ENCODE measurements at places on chromosomes 2 and 18.

- ATAC-seq = no peak
Observed at GRCh38 chr2:98009887-98010760, 14.4 kb upstream of the TMEM131 start.

GRCh38 chr2:201021914-201022313, 49.6 kb downstream of the HYCC2 start:
- no peak for ATAC-seq

GRCh38 chr18:22005191-22005841, 164.1 kb upstream of the GATA6 start:
- ATAC-seq = no peak

- ATAC-seq = no peak
Observed at GRCh38 chr18:7066965-7067555, 50.5 kb downstream of the LAMA1 start.

DNA sequence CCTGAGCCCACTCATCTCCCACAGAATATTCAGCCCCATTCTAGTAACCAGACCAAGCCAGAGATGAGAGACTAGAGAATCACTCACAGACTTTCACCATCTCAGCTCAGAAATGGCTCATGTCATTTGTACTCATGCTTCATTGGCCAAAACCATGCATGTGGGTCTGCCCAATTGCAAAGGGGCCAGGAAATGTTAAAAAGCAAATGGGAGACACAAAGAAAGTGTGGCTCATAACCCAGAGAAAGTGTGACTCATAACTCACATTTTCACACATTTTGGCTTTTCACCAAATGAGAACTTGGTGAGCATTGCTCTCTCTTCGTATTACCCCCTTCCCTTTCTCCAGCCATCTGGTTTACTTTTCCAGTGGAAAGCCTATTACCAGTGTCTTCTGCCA, 66.2 kb downstream of the MDH1 start:
- no peak for ATAC-seq

- ATAC-seq = no peak
Observed at GRCh38 chr18:46054956-46055837, 16.9 kb downstream of the PSTPIP2 start.

GRCh38 chr18:48182779-48183178, 226.4 kb downstream of the ZBTB7C start:
- no peak for ATAC-seq

- ATAC-seq = no peak
Observed at GRCh38 chr2:216839688-216840087, 20.2 kb downstream of the TNP1 start.

DNA sequence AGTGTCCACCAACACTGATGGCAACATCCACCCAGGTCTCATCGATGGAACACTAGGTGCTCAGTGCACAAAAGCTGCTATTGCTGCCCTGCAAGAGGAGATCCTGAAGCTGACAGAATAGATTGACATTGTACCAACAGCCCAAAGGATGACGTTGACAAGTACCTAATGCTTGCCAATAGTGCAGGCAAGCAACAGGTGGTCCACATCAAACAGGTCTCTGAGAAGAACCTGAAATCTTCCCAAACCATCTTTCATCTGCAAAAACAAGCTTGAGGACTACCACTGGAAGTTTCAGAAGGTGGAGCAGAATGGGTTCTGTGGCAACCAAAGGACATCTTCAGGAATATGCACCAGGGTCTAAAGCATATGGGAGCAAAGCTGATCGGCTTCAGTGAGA, 15.8 kb upstream of the PROKR1 start:
- ATAC-seq = no peak

GRCh38 chr2:148994341-148994740, 44.2 kb upstream of the LYPD6B start:
- ATAC-seq = no peak

DNA sequence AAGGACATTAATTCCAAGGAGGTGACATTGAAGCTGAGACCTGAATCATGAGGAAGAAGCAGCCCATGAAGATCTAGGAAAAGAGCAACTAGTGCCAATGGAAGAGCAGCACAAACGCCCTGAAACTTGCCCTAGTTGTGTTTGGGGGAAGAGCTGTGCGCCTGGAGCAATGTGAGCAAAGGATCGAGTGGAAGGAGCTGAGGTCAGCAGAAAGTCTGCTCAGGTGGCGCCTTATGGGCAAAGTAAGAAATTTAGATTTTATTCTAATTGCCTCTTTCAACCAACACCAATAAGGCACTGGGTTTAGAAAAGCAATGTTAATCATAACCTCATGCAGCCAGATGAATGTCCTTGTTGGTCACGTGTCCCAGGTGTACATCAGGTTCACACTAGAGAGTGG, 226.0 kb upstream of the THSD7B start:
- no peak for ATAC-seq

DNA sequence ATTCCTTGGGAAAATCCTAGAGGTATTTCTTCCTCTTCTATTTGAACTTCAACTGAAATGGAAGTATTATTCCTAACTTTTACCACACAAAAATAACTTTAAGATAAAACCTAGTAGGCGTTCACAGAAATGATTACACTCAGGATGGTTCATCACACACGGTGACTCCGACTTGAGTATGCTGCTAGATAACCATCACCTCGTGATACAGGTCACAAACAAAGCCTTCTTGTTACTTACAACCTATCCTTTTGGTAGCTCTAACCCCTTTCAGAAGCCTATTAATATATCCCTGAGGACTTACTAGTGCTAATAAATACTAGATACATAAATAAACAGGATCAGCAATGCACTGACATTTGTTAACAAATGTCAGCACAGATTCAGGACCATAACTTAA, 101.0 kb upstream of the DNER start:
- ATAC-seq = no peak

DNA sequence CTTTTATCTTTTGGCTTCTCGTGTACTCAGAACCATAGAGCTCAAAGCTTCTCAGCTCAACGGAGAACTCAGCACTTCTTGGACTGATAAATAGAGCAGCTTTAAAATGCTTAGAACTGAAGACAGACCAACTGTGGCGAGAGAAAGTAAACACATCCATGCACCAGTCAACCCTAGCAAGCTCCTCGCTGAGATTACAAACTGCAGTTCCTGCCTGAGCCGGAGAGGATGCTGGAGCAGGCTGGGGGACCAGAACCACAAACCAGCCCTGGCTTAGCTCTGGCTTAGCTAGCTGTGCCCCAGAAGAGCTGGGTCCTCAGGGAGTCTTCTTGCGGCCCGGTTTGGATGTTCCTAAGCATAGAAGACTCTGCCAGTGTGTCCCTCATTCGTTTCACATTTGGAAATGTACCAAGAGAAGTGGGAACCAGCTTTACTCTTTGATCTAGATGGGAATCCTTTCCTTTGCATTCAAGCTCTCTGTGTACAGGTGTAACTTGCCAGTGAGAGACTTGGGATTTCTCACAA, 5.6 kb downstream of the PAX8 start:
- ATAC-seq = peak; percentile 71

- ATAC-seq = no peak
Observed at GRCh38 chr2:237473878-237474441, 13.1 kb upstream of the MLPH start.

GRCh38 chr2:29317077-29317517, 201.9 kb downstream of the CLIP4 start:
- ATAC-seq = peak; percentile 72

- no peak for ATAC-seq
Observed at GRCh38 chr2:98658816-98659490, 50.6 kb downstream of the UNC50 start.

DNA sequence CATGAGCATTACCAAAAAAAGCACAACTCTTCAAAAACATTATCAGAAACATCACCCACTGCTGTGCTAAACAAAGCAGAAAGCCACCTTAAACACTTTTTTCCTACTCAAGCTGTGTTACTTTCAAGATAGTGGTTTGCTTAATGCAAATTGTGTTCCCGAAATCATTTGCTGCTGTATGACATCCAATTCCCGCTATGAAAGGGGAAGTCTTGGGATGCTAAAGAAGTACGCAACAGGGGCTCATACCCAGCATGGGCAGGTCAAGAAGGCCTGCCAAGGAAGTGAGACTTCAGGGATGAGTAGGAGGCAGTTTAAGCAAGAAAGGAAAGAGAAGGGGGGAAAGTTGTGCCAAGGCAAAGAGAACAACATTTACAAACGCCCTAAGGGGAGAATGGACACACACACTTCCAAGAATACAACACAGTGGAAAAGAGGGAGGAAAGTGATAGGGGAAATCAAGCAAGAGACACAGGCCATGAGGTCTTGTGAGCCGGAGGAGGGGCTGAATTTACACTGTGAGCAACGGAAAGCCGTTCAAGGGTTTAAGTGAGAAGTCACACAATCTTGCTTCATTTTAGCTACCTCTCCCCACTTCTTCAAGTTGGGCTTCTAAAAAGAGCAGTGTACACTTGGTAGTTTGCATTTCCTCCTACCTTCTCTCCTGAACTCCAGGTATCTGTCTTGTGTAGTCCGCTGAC, 4.0 kb downstream of the PTPN2 start:
- ATAC-seq = no peak

GRCh38 chr2:185947722-185948121, 209.1 kb downstream of the FSIP2 start:
- no peak for ATAC-seq

DNA sequence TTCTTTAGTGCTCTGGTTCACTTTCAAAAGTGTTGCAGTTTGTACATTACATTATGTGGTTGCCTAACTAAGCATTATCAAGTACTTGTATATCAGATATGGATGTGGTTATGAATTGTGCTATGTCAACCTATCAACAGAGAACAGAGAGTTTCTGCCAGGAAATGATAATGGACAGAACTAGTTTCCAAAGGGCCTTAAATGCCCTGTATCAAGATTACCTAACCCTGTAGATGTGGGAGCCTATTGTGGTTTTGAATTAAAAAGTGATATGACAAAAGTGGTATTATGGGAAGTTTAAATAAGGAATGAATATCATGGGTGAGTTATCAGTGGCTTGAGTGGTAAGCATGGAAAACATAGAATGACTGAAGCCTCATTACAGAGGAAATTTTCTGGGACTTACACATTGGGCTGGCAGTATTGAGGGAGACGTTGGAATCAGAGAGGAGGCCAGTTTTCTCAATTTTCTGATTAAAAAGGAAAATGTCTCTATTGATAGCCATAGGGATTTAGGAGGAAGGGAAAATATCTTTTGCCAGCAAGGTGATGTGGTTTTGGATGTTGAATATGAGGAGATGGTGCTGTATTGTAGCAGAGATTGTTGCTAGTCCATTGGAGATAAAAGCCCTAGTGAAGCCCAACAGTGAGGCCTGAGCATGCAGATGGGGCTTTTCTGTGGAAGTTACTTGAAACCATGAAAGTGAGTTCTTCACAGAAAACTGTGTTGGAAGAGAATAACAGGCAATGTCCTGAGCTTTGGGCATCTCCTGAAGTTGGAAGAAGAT, 140.7 kb downstream of the TTC27 start:
- no peak for ATAC-seq

- no peak for ATAC-seq
Observed at GRCh38 chr2:18440141-18440661, 120.3 kb downstream of the RDH14 start.

DNA sequence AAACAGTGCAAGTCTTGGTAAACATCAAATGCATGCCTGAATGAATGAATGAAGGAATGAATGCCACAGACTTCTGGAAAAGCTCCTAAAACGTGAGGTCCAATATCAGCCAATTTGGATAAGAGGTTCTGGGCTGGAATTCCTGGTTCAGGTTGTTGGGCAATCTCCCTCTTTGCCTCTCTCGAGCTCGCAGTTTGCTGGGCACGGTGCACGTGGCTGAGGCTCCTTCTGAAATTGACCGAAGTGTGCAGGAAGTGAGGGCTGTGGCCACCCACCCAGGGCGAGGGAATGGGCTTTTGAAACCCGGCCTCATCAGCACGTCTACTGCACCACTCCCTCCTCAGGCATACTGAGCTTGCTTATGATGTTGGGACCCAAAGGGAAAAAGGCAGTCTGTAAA, 288.8 kb upstream of the HS6ST1 start:
- no peak for ATAC-seq

GRCh38 chr2:196823750-196824522, 14.8 kb upstream of the C2orf66 start:
- no peak for ATAC-seq

- ATAC-seq = no peak
Observed at GRCh38 chr2:219155054-219155644, 5.5 kb downstream of the NHEJ1 start.

- peak; percentile 56 for ATAC-seq
Observed at GRCh38 chr2:20378891-20379519, 28.4 kb upstream of the PUM2 start.

- no peak for ATAC-seq
Observed at GRCh38 chr2:121128741-121129659, 156.0 kb downstream of the TFCP2L1 start.

GRCh38 chr2:206353685-206354084, 79.2 kb downstream of the ZDBF2 start:
- no peak for ATAC-seq

DNA sequence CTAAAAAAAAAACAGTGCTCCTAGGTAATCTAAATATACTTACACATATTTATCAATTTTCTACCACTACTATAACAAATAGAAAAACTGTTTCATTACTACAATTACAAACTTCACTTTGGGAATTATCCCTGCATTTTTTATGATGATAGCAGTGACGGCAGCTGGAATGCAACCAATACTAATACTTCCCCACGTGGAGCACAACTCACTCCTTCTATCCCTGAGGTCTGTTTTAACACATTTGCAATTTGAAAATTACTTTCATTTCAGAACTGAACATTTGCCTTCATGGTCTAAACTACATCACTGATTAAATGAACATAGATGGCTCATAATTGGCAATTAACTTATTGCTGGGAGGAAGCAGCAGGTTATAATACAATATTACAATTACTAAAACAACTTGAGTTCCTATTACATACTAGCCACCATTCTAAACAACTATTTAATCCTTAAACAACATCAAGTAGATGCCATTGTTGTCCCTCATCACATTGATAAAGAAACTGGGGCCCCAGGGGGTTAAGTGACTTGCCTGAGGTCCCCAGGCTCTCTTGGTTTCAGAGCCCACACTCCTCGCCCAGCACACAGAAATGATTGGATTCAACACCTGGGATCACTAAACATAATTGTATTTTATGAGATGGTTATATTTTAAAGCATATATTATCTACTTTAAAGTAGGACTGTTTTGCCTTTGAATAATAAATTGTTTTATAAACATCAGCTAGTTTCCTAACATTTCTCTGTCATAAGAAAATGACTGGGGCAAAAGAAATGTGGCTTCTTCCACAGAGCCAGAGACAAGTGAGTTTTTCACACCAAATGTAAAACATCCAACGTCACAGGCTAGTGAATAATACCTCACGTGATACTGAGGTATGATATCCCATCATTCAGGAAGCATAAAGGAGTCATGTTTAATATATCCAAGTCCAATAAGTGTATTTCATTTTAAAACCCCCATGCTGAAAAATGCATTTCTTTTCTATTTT, 6.2 kb downstream of the COLEC12 start:
- ATAC-seq = no peak

- ATAC-seq = no peak
Observed at GRCh38 chr2:116585669-116586327, 1228.7 kb upstream of the DDX18 start.

DNA sequence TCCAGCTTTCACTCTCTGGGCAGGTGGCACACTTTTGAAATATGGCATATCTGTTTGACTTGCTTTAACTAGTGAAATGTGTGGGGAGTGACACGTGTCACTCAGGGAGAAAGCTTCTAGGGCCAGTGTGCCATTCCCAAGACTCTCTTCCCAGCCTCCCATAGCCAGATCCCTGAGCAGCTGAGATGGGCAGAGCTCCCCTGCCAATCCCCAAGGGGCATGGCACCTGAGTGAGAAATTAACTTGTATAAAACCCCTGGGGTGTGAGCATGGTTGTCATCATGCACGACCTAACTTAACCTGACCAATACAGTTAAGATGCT, 39.0 kb upstream of the MARCO start:
- no peak for ATAC-seq

Data from stimulated activated memory B cell treated with anti-CD40 and anti-IgM and Interleukin-4, amounts not matched to agents 10 μg/mL and 1 μg/mL and 100 μg/mL, for 72 hours (primary cell).